ENCODE measurements at places on chromosomes 1 and 21.
A peak's percentile ranks its signal among the peaks of the same experiment; 100 is the strongest.

DNA sequence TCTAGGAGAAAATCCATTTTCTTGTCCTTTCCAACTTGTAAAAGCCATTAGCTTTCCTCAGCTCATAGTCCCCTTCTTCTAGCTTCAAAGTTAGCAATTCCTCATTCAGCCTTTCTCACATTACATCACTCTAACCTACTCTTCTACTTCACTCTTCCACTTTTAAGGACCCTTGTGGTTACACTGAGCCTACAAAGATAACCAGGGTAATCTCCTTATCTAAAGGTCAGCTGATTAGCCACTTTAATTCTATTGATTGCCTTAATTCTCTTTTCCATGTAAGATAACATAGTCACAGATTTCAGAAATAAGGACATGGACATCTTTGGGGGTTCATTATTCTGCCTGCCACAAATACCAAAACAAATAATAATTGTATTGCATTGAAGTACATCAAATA is 8.5 kb upstream of the SPATA6 start:
- no peak for DNase-seq

- DNase-seq = no peak
These were observed 5.0 kb upstream of the LRP8 start for GRCh38 chr1:53332833-53333232.

DNA sequence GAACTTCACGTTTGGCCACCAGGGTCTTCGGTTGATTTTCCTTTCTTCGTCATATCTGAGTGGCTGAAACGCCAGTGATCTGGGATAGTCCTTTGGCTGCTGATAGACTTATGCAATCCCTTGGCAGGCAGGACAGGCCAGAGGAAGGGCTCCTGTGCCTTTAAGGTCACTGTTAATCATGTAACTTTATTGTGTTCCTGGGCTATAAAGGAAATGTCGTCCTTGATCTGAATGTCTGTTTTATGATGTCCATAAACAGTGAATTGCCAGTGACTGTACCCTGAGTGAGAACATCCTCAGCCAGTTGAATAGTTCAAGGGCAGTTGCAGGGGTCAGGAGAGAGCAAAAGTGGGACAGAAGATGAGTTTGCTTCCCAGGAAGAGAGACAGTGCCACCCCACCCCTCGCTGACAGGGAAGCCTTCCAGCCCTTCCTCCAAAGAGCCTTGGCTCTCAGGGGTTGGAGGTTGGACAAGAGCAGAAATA is 68.0 kb downstream of the PDE9A start:
- DNase-seq = no peak

DNA sequence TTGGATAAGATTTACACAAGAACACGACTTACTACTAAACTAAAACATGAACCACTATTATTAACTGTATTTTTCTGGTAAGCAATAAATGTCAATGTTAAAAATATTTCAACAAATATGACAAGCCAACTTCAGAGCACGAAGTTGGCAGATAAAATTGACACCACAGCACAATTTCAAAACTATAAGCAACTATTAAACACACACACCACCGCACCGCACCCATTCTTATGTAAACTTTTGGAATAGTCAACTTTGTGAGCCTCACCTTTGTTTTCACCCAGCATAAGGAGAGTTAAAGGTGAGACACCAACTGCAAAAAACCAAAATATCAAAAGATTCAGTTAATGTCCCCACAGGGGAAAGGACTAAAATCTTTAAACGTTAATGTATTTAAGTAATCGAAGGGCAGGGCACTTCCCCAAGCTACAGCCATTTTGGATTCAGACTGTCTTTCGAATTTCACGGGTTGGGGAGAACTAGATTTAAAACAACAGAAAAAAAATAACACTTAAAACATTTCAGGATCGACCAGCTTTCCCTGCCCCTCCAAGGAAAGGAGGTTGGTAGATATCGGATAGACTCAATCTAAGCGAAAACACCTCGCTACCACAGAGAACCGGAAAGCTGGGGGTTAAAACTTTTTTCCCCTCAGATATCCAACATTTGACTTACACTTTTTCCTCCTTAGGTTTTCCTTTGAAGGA is 872 bp downstream of the GPBP1L1 start:
- no peak for DNase-seq

DNA sequence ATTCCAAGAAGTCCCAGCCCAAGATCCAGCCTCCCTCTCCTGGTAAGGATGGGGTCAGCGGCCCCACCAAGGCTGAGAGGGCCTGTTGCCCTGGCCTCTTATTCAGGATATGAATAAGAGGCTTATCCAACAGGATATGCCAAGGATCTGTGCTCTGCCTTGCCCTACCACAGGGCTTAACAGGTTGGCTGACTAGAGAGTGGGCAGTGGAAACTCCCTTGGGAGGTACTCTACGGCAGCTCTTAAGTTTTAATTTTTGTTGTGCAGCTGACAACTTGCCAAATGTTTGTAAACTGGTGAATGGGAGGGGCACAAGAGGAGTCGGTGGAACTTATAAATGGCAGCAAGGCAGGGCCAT is 16.5 kb upstream of the PIGV start:
- no peak for DNase-seq

- no peak for DNase-seq
These were observed 40.3 kb upstream of the LRRC8B start for GRCh38 chr1:89484092-89485038.

DNA sequence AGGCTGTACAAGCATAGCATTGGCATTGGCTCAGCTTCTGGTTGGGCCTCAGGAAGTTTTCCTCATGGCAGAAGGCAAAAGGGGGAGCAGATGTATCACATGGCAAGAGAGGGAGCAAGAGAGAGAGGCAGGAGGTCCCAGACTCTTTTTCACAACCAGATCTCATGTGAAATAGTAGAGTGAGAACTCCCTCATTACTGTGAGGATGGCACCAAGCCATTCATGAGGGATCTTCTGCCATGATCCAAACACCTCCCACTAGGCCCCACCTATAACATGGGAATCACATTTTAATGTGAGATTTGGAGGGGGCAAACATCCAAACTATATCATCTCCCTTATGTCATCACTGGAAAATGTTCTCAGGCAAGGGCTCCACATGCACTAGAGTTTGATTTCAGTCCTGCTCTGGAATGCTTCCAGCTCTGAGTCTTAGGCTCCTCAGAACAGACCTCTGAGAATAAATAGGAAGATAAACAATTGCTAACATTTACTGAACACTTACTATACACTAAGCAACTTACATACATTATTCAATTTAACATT is 39.4 kb upstream of the VTCN1 start:
- DNase-seq = no peak

DNA sequence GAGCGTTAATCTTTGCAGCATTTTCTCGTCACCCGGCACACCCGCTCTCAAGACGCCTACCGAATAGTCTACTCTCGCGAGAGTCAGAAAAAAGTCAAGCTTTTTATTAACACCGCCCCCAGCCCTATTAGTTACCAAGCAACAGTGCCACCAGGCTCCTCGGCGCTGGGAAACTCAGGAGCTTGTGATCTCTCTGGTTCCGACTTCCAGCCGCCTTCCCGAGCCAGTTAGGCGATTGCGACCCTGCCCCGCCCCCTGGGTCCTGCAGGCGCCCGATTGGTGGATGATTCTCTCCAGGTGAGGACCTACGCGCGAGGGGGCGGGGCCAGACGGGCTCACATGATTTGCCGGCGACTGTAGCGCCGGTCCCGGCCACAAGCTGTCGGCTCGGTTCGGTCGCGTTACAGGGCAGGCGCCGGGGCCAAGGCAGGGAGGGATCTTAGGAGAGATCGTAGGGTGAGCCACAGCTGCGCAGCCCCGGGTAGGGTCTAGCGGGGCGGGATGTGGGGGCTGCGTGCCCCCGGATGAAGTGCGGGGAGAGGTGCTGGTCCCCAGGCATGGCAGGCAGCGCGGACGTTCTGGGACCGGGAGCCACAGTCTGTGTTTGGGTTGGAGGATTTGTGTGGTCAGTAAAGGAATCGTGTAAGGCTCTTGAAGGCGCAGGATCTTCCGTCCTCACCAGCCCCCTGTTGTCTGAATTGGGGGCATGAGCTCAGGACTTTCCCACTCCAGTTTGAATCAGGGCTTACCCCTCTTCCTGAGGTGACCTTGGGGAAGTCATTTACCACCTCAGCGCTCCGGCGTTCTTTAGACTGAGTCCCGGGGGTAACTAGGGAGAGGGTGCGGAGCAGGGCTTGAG is at the start of gene PFKFB2:
PFKFB2 (plus strand) TSS at position 365 of the 859 bp plus-strand sequence. CDS start 1,443 bp downstream, outside the sequence.
- peak; percentile 99 for DNase-seq

Measured in HCT116 (cell line).